Small intestine (tissue), 16 donors: ENCODE measurements at places on chromosomes 4 and X.

- DNase-seq = no peak
Measured at GRCh38 chr4:140342620-140343019, 30.8 kb upstream of the SCOC start.

- no peak for DNase-seq
Measured at GRCh38 chr4:153781280-153781679, 7.6 kb downstream of the SFRP2 start.

DNA sequence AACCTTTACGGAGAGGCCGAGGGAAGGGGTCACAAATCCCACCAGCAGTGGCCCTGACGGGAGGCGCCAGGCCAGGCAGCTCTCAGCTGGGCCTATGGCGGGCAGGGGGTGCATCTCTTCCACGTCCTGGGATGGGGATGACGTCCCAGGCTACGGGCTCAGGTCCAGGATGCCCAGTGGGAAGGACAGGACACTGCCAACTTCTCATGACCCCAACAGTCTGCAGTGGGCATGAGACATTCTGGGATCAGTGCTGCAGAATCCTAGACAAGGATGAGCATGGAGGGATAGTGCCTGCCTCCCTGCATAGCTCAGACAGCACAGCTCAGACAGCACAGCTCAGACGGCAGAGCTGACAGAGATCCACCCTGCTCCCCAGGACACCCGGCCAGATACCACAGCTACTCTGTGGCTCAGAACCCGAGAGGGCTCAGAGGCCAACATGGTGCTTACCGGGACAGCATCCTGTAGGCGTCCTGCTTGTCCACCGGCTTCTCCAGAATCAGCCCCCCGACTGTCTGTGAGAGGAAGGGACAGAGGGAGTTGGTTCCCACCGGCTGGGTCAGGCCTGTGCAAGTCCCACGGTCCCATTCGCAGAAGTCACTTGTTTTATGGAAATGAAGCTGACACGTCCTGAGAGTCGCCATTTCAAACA is 17.3 kb downstream of the ASMTL start:
- no peak for DNase-seq

- no peak for DNase-seq
Measured at GRCh38 chr4:2168469-2169319, 73.2 kb downstream of the HAUS3 start.

GRCh38 chr4:96293806-96294205 is 453.9 kb downstream of the PDHA2 start:
- peak; percentile 1 for DNase-seq

DNA sequence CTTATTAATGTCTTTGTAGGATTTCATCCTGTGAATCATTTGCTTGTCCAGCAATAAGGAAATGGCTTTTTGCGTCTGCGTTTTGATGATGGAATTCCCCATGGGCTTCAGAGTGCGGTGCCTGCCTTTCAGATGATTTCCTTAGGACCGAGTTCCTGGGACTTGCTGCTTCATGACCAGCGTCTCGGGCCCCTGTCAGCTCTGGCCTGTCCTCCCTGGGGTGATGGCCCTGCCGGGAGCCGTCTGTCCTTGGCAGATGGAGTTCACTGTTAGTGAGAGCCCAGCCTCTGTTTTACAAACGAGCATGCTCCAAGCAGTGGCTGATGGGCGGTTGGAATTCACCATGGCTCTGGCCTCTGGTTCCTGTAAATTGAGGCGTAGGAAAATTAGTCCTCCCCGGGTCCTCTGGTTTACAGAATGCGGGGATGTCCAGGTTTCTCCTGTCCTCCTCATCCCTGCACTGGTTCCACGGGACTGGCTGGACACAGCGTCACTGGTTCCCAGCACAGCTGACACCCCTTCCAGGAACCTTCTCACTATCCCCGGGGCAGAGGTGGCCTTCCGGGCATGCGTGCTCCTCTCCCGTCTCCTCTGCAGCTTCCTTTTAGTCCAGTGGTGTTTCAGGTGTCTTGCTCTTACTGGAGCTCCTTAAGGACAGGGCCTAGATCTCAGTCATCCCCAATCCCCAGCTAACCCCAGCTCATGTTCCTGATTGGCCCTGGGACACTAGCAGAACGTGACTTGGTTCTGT is 34.9 kb downstream of the TBC1D14 start:
- peak; percentile 73 for DNase-seq

GRCh38 chrX:45322382-45322781 is 121.7 kb upstream of the DIPK2B start:
- peak; percentile 52 for DNase-seq

DNA sequence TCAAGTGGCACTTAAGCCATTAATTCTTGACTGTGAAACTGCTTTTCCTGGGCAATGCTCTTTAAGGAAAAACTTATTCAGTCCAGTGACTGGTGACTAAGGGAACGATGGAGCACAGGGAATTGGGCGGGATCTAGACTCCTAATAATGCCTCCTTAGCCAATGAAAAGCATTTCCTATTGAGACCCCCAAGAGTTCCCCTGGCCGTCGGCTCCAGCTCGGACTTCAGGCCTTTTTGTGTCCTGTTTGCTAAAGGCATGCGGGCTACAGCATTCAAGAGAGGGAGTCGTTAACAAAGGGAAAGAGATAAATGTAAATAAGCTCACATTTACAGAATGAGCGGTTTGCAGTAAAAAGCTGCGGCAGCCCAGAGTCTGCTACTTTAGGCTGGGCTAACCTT is at the start of gene LPAR4:
TSS of gene LPAR4 (plus strand) at position 232 of the 400 bp plus-strand sequence. CDS start 7,150 bp downstream, outside the sequence.
- DNase-seq = peak; percentile 1

- no peak for DNase-seq
Measured at GRCh38 chrX:87728459-87728858, 210.9 kb downstream of the KLHL4 start.

GRCh38 chrX:136733613-136734012 is 47.1 kb downstream of the ARHGEF6 start:
- DNase-seq = no peak

DNA sequence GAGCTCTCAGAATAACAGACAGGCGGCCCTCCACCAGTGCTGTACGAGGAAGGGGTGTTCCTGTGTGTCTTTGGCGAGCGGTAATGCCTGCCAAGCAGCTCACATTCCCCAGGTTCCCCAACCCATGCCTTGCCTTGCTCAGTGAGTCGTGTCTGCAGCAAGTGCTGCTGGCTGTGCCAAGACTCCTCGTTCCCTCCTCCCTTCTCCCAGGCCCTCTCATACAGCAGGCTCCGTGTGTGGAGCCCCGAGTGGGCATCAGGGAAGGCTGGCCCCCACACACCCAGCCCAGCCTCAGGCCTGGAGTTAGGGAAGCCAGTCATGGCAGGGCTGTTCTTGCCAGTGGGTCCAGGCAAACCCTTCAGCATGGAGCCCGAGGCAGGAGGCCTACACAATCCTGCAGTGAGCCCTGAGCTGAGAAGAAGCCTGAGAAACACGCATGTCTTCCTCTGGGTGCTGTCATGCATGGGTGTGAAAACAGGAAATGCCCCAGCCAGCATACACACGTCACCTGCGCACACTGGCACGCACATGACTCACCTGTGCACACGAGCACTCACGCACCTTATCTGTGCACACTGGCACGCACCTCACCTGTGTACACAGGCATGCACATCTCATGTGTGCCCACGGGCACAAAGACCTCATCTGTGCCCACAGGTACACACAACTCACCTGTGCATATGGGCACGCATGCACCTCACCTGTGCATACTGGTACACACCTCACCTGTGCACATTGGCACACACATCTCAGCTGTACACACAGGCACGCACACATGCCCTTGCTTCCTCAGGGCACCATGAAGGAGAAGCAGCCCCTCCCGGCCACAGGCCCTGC is 238.7 kb downstream of the DHRSX start:
- DNase-seq = no peak

GRCh38 chrX:71935476-71935875 is 24.8 kb downstream of the NHSL2 start:
- DNase-seq = no peak

- DNase-seq = no peak
Measured at GRCh38 chrX:19810802-19811201, 76.6 kb downstream of the SH3KBP1 start.

DNA sequence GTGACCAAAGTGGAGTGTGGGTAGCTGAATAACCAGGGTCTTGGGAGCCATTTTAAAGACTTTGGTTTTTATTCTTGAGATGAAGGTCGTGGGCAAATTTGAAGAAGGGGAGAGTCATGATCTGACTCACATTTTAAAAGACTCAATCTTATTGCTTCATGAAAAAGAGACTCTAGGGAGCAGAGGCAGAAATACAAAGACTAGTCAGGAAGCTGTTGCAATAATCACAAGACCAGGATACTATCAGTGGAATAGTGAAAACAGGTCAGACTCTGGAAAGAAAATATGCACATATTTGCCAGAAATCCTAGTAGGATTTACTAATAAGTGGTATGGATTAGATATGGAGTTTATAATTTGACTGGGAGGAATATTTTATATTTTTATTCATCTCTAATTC is 448.4 kb downstream of the RAPGEF2 start:
- peak; percentile 42 for DNase-seq
